Daoy (cell line): ENCODE measurements at places on chromosomes 4 and X. TPM values are rescaled to one million over a fixed set of nuclear protein-coding genes. Genes with fewer than 3 reads are reported as not detected.

DNA sequence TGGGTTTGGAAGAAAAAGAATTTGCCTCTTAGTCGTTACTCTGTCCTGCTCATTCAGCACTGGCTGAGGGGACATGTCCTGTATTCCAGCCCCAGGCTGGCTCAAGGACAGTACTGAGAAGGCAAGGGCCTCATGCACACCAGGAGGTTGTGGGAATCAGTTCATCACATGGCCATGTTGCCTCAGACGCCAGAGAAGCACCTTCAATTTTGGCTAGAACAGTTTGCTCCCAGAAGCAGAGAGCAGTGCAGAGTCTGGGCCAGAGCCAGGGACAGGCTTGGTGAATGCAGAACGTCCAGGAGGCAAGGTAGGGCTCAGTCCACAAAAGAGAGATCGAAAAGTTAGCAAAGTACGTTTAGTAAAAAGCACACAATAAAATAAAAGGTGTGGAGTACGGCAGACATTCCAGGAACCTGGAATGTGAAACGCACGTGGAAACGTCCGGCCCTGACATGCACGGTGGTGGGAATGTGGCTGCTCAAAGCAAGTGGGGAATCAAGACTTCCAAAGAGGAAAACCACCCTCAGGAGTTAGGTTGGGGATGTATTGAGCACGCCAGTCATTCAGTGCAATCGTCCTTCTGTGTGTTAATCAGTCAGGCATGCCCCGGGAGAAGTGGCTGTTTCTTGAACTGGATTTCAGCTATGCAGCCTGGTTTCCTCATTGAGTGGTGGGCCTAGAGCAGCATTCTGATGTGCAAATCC, 1.2 kb upstream of the SLC2A9 start:
- DNase-seq = no peak

- DNase-seq = peak; percentile 80
Measured at GRCh38 chr4:139243448-139244365, 36.3 kb downstream of the MGARP start.

The EIF1AX gene
- 47.5 and 52.7 TPM in 2 replicates for total RNA-seq

DNA sequence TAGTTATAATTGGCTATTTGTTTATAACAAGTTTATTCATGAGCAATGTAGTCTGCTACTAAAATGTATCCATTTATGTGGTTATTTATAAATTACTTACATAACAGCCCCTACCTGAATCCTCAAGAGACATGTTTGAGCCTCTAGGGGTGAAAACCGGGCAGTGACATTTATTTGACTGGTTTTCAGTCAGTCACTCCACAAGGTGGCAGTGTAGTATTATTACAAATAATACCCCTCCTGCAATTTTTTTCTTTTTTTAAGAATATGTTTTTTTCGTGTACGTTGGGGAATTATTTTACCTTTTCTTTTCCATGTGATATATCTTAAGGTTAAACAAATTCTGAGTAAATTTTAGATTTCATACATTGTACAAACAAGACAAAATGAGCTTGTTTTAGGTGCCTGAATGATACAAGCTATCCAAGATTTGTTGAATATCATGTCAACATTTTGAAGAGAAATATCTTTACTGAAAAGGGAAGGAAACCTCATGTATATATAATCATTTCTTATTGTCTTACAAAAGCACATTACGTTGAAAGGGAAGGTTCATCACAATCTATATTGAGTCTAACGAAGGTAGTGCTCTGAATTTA, 598.7 kb upstream of the TECRL start:
- peak; percentile 9 for DNase-seq

DNA sequence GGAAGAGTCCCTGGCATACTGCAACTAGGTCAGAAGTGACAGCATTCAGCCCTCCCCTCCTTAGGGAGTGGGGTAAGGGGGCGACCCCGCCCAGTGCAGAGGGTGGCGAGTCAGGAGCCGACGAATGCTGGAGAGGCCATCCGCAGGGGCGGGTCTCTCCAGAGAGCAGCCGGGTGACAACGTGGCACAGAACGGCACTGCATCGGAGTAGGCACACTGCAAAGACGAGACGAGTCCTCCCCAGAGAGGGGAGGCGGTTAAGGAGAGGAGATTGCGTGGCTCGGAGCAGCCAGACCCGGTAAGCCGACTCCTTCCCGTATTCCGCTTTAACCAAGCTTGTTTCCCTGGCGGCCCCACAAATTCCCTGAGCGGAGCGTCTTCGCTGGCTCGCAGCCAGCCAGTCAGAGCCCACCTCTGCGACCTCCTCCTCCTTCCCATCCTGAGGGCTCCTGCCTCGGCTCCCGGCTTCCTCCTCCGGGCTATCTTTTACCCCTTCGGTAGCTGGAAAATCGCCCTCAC, 54.9 kb downstream of the LINC00632 start:
- DNase-seq = peak; percentile 24
